ENCODE measurements at places on chromosomes 13 and 19.

- no peak for DNase-seq
Measured at GRCh38 chr19:19039901-19040300, 6.5 kb downstream of the ARMC6 start.

DNA sequence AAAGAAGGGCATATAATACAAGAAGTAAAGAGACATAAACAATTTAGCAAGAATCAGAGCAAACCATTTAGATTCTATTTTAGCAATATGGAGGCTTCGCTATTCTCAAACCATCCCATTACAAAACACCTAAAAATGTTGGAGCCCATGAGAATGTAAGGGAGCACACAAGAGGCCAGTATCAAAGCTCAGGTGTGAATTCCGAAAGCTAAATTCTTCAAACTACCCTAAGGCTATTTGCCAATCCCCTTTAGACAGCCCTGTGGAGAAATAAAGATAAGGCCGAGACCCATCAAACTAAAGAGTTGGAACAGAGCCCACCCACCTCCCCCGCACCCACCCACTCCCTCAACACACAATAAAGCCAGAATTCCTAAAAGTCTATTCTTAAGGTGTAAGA is 210.8 kb upstream of the MAB21L1 start:
- no peak for DNase-seq

GRCh38 chr13:27605099-27605498 is 15.2 kb downstream of the LNX2 start:
- no peak for DNase-seq

DNA sequence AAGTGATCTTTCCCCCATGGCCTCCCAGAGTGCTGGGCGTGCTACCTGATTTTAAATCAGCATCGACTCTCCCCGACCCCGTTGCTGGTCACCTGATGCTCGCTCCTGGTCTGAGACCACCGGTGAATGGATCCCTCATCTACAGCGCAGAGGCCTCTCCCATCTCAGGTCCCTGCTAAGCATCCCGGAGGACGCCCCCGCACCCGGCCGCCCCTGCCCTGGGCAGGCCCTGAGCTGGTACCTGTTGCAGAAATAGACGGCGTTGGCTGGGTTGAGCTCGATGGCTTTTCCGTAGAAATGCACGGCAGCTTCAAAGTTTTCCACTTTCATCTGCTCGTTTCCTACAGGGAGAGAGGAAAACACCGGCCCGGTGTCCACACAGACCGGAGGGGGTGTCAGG is 18.1 kb downstream of the SGTA start:
- no peak for DNase-seq

DNA sequence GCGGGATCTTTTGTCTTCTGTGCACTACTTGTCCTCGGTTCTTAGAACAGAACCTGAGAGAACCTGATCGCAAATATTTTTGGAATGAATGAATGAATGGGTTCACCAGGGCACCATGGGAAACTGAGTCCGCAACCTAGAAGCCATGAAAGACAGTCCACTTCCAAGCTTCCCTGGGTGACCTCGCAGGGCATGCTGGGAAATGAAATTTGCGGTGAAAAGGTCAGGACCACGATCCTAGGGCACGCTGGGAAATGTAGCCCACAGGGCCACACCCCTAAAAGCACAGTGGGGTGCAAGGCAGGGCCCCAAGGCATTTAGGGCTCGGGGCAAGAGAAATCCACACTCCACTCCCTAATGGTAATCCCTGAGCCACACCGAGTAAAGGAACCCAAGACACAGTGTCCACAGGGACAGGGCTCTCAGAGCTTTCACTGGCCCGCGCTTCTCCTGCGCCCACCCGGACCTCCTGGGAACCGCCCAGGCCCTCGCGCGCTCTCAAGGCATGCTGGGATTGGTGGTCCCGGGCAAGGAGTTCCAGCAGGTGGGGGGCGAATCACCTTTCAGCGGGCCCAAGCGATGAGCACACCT is 1.1 kb upstream of the PPP1R12C start:
- DNase-seq: no peak

DNA sequence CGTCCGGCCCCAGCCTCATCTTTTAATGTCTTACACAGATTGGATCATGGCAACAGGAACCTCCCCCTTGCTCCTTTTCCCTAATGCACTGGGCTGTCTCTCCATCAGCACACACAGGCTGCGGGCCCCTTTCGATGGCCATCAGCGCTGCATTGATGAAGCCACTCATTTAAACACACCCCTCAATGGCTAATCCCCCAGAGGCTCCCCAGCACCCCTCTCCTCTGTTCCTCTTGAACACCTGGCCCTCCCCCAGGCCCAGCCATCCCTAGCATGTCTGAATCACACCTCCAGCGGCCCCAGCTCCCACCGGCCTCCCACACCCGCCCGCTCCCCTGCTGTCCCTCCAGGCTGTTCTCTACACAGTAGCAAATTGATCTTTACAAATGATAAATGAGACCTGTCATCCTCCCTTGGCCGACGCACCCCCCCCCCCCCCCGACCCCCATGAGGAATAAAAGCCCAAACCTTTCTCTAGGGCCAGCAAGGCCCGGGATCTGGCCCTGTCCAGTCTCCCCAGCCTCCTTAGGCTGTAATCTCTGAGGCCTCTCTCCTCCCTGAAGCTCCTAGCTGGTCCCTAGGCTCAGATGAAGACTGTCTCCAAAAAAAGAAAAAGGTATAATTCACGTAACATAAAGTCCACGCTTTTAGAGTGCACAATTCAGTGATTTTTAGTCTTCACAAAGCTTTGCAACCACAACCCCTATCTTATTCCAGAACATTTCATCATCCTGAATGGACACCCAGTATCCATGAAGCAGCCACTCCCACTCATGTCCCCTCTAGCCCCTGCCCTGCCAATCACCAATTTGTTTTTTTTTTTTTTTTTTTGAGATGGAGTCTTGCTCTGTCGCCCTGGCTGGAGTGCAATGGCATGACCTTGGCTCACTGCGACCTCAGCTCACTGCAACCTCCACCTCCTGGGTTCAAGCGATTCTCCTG is 7.4 kb downstream of the RPL28 start:
- no peak for DNase-seq

DNA sequence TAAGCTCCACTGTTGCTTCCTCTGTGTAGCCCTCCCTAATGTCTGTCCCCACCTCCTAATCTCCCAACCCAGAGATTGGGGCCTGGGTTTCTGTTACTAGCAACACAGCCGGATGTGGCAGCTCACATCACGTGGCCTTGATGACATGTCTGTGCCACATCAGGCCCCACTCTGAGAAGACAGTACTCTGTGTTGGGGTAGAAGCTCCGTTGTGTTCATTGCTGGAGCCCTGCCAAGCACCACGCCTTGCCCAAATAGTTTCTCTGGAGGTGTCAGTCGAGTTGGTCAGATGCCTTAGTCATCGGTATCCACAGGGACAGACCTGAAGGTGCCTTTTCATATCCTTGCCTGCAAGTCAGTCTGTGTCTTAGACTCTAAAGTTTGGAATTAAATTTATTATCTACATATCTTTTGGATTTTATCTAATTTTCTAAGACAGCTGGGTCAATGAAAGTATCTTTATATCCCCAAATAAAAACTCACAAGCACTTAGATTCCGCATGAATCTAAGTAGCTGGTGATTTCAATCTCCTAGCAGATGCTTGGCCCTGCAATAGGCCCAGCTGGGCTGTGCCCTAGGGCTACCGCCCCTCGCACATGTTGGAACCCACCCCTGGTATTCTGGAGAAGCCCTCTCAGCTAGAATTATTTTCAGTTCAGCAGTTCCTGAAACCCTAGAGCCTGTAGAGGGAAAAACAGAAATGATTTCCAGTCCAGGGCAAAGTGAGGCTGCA is 204.0 kb upstream of the TSHZ3 start:
- no peak for DNase-seq

GRCh38 chr19:35204799-35205732 is 23.5 kb downstream of the FAM187B start:
- DNase-seq: no peak

- DNase-seq: no peak
Measured at GRCh38 chr13:112651311-112651710, 38.5 kb upstream of the ATP11A start.

GRCh38 chr19:54029301-54029700 is 34.4 kb downstream of the VSTM1 start:
- DNase-seq: no peak
